CD4-positive, alpha-beta T cell treated with Interleukin-1 beta for 1 hour (primary cell): ENCODE measurements at places on chromosomes 1 and 21.

- peak; percentile 33 for DNase-seq
Observed at GRCh38 chr1:231931846-231932454, 305.4 kb downstream of the DISC1 start.

DNA sequence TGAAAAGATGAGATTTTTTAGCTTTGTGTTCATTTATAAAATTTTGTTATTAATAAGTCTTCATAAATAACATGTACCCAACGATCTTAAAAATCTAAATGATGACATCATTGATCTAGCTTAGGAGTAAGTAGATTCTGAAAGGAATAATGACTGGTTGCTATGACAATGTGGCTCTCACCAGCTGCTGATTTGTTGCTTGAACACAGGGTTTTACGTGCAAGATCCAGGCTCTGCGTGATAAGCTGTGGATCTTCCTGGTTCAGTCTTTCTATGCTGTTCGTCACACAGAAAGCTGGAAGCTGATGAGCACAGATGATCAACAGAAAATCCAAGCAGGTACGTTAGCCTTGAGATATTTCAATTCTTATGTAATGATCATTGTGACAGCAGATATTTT, 49.1 kb upstream of the C1orf146 start:
- DNase-seq, result no peak

DNA sequence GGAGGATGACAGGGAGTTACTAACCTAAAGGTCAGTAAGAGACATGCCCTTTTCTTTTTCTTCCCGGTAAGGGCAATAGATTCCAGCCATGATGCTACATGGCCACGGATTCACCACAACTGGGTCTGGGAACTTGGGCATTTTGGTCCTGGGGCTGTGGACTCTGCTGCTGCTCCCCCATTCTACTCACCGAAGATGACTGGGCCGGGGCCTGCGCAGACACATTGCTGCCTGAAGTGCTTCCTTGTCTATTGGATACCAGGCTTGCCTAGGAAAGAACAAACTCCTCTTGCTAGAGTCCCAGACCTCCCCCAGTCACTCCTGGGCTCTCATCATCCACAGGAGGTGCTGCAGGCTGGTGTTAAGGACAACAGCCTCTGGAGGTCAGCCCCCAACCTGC, 49.9 kb upstream of the A3GALT2 start:
- no peak for DNase-seq

- no peak for DNase-seq
Observed at GRCh38 chr1:90534663-90535295, 182.3 kb downstream of the BARHL2 start.

- no peak for DNase-seq
Observed at GRCh38 chr1:147771226-147772125, 11.1 kb upstream of the GJA5 start.

DNA sequence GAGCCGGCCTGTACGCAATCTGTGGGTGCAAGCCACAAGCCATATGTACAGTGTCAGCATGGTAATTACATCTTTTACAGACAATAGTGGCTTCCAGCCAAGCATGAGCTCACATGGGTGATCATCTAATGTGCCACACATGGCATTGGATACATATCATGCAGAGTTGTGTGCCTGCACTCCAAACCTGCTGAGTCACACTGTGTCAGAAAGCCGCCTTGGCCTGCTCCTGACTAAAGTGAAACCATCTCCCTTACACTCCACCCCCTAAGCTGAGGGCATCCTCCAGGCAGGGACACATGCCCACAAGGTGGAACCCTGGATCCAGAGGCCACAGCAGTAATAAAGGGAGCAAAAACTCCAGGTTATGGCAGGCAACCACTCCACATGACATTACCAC, 72.5 kb downstream of the KCNT2 start:
- DNase-seq, result peak; percentile 5

DNA sequence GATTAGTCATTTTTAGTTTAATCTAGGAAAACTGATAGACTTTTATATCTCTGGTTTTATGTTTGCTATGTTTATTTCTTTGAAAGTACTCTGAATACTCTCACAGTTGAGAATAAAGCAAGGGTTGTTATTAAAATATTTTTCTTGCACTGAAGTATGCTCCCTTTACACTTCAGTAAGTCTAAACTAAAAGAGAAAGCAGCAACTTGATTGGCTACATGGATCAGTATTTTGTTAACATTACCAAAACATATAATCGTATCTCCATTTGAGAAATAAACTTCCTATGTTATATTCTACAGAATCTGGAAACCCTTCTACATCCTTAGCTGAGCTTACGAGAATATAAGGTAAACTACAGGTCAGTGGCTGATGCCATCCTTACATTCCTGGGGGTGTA, 149.5 kb upstream of the HP1BP3 start:
- DNase-seq, result no peak

- no peak for DNase-seq
Observed at GRCh38 chr1:226741009-226741408, 1.9 kb upstream of the ITPKB start.

GRCh38 chr1:43319766-43320165, 17.9 kb upstream of the MPL start:
- DNase-seq, result no peak

DNA sequence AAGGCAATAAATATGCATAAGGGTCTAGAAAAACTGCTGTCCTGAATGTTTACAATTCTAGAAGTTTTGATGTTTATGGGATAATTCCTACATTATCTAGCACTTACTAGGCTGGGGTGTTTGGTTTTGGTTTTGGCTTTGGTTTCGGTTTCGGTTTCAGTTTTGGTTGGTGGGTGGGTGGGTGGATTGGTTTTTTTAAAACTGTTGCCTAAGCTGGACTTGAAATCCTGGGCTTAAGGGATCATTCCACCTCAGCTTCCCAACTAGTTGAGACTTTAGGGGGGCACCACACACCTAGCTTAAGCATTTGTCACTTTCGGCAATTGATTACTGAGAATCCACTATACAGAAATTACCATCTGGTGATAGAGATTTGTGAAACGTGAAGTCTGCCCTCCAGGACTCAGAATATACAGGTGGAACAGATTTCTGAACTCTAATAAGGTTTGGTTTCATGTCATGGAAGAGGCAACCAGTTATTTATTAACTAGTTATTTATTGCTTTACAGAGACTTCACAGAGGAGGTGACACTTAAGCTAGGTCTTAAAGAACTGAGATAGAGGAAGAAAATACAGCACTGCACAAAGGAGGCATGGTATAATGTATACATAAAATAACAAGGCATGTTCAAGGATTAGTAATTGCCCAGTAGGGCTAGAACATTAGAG, 69.6 kb downstream of the PIK3R3 start:
- DNase-seq, result peak; percentile 2

DNA sequence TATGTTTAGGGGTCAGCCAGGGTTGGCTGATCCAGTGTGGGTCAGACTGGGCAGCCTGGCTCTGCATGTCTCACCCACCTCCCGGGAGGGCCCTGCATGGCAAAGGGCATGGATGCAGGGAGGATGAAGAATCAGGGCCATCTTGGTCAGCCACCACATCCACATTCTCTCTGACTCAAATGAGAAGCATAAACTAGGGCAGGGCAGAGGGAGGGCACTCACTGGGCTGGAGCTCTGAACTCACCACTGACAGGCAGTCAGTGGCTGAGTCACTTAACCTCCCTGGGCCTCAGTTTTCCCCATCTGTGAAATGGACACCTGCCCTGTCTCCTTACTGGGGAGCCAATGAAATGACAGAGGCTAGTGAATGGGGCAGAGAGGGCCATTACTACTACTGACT, 4.3 kb upstream of the CELA2A start:
- DNase-seq, result no peak

GRCh38 chr1:163922743-163923201, 601.0 kb downstream of the NUF2 start:
- no peak for DNase-seq

- no peak for DNase-seq
Observed at GRCh38 chr1:237583756-237584155, 307.0 kb downstream of the ZP4 start.

- DNase-seq, result no peak
Observed at GRCh38 chr1:116947092-116947860, 37.6 kb downstream of the PTGFRN start.

DNA sequence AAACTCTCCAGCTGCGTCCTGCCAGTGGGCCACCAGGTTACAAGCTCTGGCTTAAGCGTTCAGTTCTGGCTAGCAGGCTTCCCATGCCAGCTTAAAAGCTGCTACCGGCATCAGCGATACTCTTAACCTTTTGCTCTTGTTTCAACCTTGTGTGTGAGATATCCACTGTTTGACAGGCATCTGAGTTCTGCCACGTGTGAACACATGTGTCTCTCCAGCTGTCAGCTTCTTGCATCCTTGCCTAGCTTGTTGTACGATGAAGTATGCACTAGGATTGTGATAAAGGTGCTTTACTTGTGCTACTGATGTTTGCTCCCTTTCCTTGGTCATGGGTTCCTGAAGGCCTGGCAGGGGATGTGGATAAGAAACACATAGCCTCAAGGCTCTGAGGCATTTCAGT, 201.6 kb downstream of the PRDM2 start:
- no peak for DNase-seq

DNA sequence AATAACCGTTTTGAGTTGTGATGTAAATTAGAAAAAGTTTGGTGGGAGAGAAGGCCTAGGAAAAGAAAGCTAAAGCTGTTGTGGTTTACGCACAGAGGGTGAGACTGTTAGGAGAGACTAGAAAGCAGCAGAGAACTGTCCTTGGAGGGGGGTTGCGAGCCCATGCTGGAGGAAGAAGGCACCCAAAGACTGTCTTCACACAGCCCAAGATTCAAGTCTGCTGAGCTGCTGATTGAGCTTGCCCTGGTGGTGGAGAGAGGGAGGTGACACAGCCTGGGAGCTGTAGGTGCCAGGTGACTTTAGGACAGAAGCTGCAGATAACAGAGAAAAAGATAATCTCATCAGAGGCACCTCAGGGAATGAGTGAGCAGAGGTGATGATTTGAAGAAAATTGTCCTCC, 18.3 kb upstream of the TLR5 start:
- no peak for DNase-seq

DNA sequence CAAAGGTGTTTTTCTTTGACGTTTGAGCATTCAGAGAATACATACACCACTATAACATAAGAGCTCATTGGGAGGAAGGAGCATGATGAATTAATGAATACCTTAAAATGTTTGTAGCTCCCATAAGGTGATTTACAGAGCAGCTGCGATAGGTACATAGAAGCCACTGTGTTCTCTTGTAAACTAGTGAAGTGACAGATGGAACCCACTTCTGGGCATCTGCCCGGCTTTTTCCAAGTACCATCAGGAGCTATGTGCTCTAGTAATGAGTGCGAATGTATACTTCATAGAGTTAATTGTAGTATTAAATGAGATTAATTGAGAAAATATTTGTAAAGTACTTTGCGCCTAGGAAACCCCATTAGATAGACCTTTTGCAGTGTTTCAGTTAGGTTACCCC, 48.4 kb downstream of the HENMT1 start:
- DNase-seq, result no peak

DNA sequence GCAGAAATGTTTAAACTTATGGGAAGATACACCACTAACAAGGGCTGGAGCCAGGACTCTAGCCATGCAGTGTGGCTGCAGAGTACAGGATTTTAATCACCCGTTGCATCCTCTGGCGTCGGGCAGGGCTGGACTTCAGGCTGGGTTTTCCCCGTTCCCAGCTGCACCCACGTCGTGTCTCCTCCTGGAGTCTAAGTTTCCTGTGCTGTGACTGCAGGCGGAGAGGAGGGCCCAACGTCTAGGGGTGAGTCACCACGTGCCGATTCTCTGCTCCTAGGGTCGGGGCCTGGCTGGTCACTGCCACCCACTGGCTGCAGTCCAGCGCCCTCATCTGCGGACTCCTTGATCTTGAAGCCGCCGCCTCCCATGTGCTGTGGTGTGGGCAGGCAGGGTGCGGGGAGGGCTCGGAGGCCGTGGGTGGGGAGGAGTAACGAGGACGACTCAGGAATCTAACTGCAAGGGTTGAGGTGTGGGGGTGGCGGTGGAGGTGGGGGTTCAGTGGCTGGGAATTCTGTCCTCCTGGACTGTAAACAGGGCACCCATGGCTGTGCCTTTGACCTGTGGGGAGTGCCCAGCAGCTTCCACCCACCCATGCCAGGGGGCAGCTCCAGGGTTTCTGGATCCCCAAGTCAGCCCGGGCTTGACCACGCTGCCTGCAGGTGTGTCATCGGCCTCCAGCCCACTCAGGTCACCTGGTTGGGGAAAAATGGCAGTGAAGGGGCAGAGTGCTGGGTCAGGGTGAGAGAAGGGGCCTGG, 77.8 kb downstream of the ALPL start:
- DNase-seq, result no peak

DNA sequence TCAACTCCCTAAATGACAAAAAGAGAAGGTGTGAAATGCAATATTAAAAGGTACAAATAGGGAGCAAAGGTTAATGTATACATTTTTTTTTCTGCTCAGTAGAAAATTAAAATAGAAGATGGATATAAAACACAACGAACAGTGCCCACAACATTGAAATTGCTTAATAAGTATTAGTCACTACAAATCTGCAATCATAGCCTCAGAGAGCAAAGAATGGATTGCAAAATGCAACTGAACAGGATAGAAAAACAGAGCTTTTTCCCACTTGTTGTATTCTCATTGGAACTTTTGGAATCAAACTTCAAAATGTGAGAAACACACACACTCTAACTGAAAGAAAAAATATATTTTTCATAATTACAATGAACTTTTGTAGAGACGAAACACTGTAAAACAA, 552.2 kb upstream of the NCAM2 start:
- no peak for DNase-seq

- DNase-seq, result peak; percentile 32
Observed at GRCh38 chr21:44865561-44866280, 7.8 kb downstream of the PTTG1IP start.

DNA sequence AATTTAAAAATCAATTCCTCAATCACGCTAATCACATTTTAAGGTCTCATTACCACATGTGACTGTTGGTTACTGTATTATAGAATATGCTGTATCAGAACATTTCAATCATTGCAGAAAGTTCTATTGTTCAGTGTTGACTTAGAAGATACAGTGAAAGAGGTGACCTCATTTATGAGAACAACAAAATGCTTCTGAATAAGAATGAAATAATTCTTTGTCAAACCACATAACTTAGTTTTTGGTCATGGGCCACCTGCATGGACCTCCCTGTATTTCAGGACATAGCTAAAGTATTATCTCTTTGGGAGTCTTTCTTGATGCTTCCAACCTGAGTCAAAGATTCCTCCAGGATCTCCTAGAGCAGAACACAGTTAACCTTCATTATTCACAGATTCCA, 22.3 kb downstream of the MFSD2A start:
- no peak for DNase-seq

- DNase-seq, result no peak
Observed at GRCh38 chr1:196997423-196997822, 20.1 kb downstream of the CFHR5 start.
